NCI-H2171 (cell line): ENCODE measurements at places on chromosomes 4 and X.

GRCh38 chr4:140251571-140251970 lies 97.6 kb upstream of the MAML3 start:
- DNase-seq = no peak

- no peak for DNase-seq
Observed at GRCh38 chr4:54384563-54384962, 155.5 kb downstream of the PDGFRA start.

DNA sequence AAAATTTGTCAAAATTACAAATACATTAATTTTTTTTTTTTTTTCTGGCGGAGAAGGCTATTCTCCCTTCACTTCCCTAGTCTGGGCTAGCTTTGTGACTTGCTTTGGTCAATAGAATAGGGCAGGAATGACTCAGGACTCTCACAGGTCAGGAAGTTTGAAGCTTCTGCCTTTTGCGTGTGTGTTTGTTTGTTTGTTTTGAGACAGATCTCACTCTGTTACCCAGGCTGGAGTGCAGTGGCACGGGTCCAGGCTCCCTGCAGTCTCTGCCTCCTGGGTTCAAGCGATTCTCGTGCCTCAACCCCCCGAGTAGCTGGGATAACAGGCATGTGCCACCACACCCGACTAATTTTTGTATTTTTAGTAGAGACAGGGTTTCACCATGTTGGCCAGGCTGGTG lies 55.9 kb upstream of the USP9X start:
- DNase-seq = no peak

DNA sequence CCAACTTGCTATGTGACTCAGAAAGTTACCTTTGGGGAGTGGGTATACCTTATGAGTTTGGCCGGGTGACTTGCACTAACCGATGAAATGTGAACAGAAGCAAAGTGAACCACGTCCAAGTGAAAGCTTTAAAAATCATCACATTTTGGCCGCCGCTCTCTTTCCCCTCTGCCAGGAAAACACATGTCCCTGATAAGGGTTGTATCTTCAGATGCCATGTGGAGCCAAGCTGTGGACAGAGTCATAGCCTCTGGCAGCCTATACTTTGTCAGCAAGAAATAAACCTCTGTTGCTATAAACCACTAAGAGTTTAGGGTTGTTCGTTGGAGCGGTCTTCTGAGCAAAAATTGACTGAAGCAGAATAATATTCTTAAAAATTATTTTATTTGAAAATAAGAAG lies 92.3 kb downstream of the PRDM5 start:
- DNase-seq = no peak
